ENCODE measurements at places on chromosomes 16 and 17.

DNA sequence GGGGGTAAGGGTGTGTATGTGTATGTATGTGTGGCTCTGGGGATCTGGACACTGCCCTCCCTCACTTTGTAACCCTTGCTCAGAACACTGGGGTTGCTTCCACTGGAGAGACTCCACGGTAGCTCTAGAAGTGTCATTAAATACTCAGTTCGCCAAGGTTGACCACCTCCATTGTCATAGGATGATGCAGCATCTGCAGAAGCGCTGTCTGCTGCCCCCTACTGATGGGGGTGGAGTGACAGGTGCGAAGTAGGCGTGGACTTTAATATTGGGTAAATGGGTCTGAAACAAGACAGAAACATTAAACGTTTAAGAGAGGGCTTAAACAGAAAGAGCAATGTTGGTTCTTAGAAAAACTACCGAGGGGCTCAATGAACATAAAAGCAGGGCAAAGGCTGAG lies 35.5 kb upstream of the STAC2 start:
- DNase-seq = no peak

GRCh38 chr16:14168146-14168545 lies 97.0 kb downstream of the MRTFB start:
- DNase-seq = no peak

GRCh38 chr17:4901648-4902344 lies 1.1 kb downstream of the CHRNE start:
- DNase-seq = no peak

DNA sequence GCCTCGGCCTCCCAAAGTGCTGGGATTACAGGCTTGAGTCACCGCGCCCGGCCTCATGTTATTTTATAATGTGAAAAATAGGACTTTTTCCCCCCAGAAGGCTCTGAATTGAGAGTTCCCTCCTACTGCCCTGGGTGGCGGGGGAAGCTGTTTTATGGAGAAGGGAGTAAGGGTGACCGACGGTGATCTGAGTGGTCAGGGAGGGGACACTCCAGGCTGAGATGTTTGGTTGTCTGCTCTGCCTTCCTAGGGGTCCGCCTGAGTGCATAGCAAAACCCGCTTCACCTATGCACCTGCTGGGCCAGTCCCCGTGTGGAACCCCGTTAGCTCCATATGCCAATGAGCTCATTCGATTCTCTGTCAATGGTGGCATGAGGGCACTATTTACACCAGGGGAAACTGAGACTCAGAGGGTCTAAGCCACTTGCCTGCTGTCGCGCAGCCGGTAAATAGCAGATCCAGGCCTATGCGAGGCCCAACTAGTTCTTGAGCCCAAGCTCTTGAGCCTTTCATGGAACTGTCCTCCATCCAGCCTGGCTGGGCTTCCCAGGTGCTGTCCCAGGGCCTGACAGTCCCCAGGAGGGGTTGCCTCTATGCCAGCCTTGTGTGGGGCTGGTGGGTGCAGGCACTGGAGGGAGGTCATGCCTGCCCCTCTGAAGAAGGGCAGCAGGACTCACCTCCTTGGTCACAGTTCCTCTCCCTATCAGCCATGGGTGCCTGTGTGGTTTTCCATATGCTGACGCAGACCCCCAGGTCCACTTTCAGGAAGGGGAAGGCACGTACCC lies 1.7 kb upstream of the GJD3 start:
- no peak for DNase-seq

Data from NCI-H748 treated with DMSO at 0.1 percent for 48 hours (cell line).